Left kidney (tissue), 8 donors: ENCODE measurements at places on chromosomes 5 and 9. TPM values are rescaled to one million over a fixed set of nuclear protein-coding genes. Genes with fewer than 3 reads are reported as not detected.

The NR5A1 gene
- not detected for polyA plus RNA-seq

The SAPCD2 gene
- 7.2 TPM for polyA plus RNA-seq

The CEP72 gene
- polyA plus RNA-seq, result 12.6 TPM

The HSPB3 gene
- not detected for polyA plus RNA-seq

The LCN15 gene
- 0.23 TPM for polyA plus RNA-seq

The STKLD1 gene
- polyA plus RNA-seq, result 4.4 TPM

The ADAM19 gene
- polyA plus RNA-seq, result 8.8 TPM

The MPDZ gene
- 61.0 TPM for polyA plus RNA-seq

The FBP2 gene
- polyA plus RNA-seq, result 0.10 TPM

The MORN5 gene
- polyA plus RNA-seq, result 1.9 TPM

The CORO2A gene
- 2.2 TPM for polyA plus RNA-seq

The HMCN2 gene
- 0.98 TPM for polyA plus RNA-seq

The CENPP gene
- 8.8 TPM for polyA plus RNA-seq

The CHSY3 gene
- 5.0 TPM for polyA plus RNA-seq

The UCK1 gene
- 37.5 TPM for polyA plus RNA-seq

The OR1J2 gene
- not detected for polyA plus RNA-seq

The BRINP1 gene
- polyA plus RNA-seq, result 8.4 TPM

The EIF4E1B gene
- polyA plus RNA-seq, result not detected

The AGTPBP1 gene
- polyA plus RNA-seq, result 37.5 TPM

The ZFYVE16 gene
- 102 TPM for polyA plus RNA-seq
